ENCODE measurements at places on chromosomes 3 and 15.

DNA sequence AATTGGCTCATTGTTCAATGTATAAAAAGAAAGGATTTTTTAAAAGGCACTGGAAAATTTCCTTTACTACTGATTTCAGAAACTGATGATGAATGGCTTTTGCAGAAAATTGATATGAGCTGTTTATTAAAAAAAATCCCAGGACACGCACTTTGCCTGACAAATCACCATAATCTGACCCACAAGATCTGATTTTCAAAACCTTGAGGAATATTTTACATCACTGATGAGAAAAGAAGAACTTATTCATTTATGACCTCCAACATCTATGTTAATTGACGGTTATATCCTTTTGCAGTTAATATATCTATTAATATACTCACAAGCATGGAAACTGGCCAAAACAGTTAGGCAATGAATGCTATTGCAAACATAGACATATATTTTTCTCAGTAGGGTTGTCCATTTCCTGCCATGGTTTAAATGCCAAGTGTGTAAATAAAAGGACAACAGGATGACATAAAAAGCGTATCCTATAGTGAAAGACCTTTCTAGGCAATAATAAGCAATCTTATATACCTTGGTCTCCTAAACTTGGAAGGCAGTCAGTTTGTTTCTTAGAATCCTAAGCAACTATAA lies 109.7 kb upstream of the SLC7A14 start:
- no peak overlapping the region for H3K4me3 ChIP-seq
- no peaks in the 10 kb centered on the region for H3K36me3 ChIP-seq
- H3K27ac ChIP-seq = no peak overlapping the region
- peaks cover 18% of the 10 kb centered on the region for H3K4me1 ChIP-seq

- DNase-seq = no peak
- peaks cover 74% of the 10 kb centered on the region for H3K36me3 ChIP-seq
- H3K4me1 ChIP-seq = peaks cover 28% of the 10 kb centered on the region
- no peak overlapping the region for H3K27ac ChIP-seq
- H3K27me3 ChIP-seq = no peaks in the 10 kb centered on the region
- no peak overlapping the region for H3K4me3 ChIP-seq
Observed at GRCh38 chr3:4712109-4712508, 219.0 kb downstream of the ITPR1 start.

- no peaks in the 10 kb centered on the region for H3K36me3 ChIP-seq
- no peak overlapping the region for H3K4me3 ChIP-seq
- H3K27ac ChIP-seq = no peak overlapping the region
- H3K4me1 ChIP-seq = no peaks in the 10 kb centered on the region
- H3K27me3 ChIP-seq = no peaks in the 10 kb centered on the region
- DNase-seq = no peak
Observed at GRCh38 chr3:175729466-175729865, 870.3 kb downstream of the NAALADL2 start.

GRCh38 chr3:72271216-72271615 lies 486.3 kb upstream of the PROK2 start:
- H3K27ac ChIP-seq = no peak overlapping the region
- no peaks in the 10 kb centered on the region for H3K36me3 ChIP-seq
- DNase-seq = no peak
- no peaks in the 10 kb centered on the region for H3K27me3 ChIP-seq

- H3K27me3 ChIP-seq = no peaks in the 10 kb centered on the region
- peaks cover 14% of the 10 kb centered on the region for H3K4me1 ChIP-seq
- peaks cover 45% of the 10 kb centered on the region for H3K36me3 ChIP-seq
- no peak overlapping the region for H3K4me3 ChIP-seq
Observed at GRCh38 chr3:37256447-37256846, 82.1 kb upstream of the LRRFIP2 start.

GRCh38 chr3:10553591-10554235 lies 48.3 kb upstream of the ATP2B2 start:
- H3K27me3 ChIP-seq = peaks cover 9% of the 10 kb centered on the region
- H3K27ac ChIP-seq = no peak overlapping the region
- H3K36me3 ChIP-seq = no peaks in the 10 kb centered on the region
- H3K4me3 ChIP-seq = no peak overlapping the region
- peaks cover 38% of the 10 kb centered on the region for H3K4me1 ChIP-seq

DNA sequence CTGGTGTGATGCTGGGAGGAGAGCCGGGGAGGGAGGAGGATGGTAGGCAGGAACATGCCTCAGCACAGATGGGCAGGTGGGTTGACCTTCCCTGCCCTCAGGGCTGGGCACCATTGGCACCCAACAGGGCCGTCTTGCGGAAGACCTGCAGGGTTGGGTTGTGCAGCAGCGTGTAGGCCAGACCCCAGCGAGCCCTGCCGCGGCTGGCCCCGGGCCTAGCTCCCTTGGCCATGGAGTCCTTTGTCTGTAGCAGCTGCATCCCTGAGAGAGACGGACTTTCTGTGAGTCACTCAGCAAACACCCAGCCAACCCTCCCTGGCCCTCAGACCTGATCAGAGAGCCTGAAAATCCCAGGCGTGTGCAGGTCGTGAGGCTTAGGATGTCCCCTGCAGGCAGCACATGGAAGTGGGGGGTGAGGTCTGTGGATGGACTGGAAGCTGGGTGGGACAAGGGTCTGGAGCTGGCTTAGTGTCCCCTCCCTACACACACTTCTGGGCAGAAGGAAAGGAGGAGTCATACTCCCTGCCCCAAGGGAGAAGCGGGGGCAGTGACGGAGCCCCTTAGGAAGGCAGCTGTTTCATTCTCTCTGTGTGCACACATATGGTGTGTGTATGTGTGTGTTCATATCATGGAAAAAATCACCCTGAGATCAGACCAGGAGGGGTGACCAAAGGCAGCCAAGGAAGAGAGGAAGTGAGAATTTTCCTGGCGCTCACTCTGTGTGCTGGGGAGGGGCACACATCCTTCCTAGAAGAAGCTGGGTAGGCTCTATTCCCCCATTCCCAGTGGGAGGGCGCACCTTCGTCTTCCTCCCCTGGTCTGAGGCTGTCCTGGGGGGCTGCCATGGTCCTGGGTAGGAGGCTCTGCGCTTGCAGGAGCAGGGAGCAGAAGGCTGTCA lies 6.7 kb downstream of the ISLR start:
- H3K4me1 ChIP-seq = no peaks in the 10 kb centered on the region
- H3K27me3 ChIP-seq = no peaks in the 10 kb centered on the region
- no peak overlapping the region for H3K4me3 ChIP-seq
- H3K36me3 ChIP-seq = no peaks in the 10 kb centered on the region
- H3K27ac ChIP-seq = no peak overlapping the region

DNA sequence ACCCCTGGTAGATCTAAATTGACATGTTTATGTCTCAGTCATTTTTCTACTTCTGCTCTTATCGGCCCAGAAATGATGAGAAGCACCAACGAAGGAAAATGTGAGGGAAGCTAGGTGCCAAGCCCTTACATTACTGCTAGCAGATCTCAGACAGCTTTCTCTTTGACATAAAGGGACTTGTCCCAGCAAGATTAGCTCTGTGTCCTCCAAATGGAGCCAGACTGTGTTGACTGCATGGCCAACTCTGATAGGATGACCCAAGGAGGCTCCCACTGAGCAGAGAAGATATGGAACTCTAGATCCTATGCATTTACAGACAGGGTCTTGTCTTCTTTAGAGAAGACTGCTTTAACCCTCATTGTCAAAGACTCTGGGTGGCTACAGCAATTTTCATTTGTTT lies 2.8 kb upstream of the MCTP2 start:
- peaks cover 65% of the 10 kb centered on the region for H3K4me1 ChIP-seq
- H3K36me3 ChIP-seq = peaks cover 20% of the 10 kb centered on the region
- no peak for DNase-seq
- peaks cover 2% of the 10 kb centered on the region for H3K27me3 ChIP-seq

GRCh38 chr15:28079313-28079969 lies 19.7 kb downstream of the OCA2 start:
- H3K36me3 ChIP-seq = no peaks in the 10 kb centered on the region
- no peaks in the 10 kb centered on the region for H3K27me3 ChIP-seq
- no peak overlapping the region for H3K27ac ChIP-seq
- no peaks in the 10 kb centered on the region for H3K4me1 ChIP-seq

DNA sequence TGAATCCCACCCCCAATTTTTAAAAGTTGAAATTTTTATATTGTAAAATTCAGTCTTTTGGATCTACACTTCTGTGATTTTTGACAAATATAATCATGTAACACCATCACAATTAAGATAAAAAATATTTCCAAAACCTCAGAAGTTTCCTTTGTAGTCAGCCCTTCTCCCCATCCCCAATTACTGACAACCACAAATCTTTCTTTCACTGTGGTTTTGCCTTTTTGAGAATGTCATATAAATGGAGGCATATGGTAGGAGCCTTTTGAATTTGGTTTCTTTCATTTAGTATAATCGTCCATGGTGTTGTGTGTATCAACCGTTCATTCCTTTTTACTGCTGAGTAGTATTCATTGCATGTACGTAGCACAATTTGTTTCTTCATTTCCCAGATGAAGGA lies 7.9 kb upstream of the CILP start:
- peaks cover 2% of the 10 kb centered on the region for H3K27me3 ChIP-seq

- H3K27ac ChIP-seq = no peak overlapping the region
- H3K36me3 ChIP-seq = no peaks in the 10 kb centered on the region
- H3K27me3 ChIP-seq = no peaks in the 10 kb centered on the region
- H3K4me1 ChIP-seq = no peaks in the 10 kb centered on the region
- no peak for DNase-seq
Observed at GRCh38 chr15:53458736-53459135, 300.7 kb downstream of the WDR72 start.

DNA sequence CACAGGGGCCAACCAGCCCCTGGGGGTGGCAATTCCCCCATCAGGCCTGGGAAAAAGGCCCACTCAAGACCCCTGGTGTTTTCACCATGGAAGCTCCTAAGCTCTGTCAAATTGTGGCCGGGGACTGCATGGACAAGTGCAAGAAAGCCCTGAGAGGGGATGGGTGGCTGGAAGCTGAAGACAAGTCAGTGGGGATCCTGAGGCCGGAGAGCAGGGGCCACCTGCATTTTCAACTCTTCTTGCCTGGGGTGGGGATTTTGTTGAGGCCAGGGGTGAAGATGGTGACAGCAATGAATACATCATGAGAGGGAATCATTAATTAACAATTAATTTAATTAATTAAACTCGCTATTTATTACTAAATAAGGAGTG lies 33.9 kb downstream of the FEM1B start:
- no peak overlapping the region for H3K4me3 ChIP-seq
- DNase-seq = no peak
- peaks cover 2% of the 10 kb centered on the region for H3K27me3 ChIP-seq
- H3K36me3 ChIP-seq = no peaks in the 10 kb centered on the region
- no peak overlapping the region for H3K27ac ChIP-seq

DNA sequence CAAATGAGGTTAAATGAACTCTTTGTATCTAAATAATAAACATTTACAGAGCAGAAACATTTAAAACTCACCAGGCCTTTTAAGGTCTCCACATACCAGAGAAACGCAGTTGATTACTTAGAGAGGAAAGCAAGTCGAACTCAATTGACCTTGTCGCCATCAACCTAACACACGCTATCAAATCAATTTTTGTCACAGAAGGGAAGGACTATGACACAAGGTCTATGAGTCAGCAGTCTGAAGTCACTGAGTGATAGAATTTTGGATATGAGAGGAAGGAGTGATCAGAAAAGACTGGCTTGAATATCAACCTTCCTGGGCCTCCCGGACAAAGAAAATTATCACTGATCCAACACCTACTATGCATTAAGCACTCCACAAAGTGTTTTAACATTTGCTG lies 514.4 kb upstream of the ZNF385D start:
- no peak overlapping the region for H3K27ac ChIP-seq
- no peak for DNase-seq
- H3K4me1 ChIP-seq = no peaks in the 10 kb centered on the region
- H3K36me3 ChIP-seq = no peaks in the 10 kb centered on the region

DNA sequence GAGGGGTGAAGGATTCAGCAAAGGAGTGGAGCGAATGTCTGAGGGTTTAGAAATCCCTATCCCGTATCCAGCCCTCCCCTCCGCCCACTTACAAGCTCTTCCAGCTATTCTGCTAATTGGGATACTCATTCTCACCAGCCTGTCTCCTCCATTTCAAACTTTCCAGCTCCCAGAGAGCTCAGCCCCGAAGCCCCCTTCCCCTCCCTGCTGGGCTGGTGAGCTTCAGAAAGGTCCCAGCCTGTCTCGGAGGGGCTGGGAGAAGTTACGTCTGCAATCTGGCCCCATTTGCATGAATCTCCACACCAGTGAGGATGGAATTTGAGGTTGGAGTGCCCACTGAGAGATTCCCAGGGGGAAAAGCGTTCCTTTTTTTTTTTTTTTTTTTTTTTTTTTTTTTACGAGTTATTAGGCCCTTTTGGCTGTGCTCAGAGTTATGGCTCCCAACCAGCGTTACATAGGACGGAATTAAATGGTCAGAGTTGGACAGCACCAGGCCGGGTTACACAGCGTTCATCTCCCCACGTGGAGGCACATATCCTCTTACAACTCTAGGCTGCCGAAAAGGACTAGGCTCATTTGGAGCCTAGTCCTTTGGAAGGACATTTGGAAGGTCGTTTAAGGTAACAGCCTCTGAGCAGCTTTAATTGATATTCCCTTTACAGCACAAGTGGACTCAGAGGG lies 34.6 kb downstream of the FGD5 start:
- H3K36me3 ChIP-seq = no peaks in the 10 kb centered on the region
- no peaks in the 10 kb centered on the region for H3K4me1 ChIP-seq
- no peak for DNase-seq
- H3K27me3 ChIP-seq = peaks cover 16% of the 10 kb centered on the region

- peaks cover 8% of the 10 kb centered on the region for H3K27me3 ChIP-seq
- H3K27ac ChIP-seq = no peak overlapping the region
- no peaks in the 10 kb centered on the region for H3K36me3 ChIP-seq
- H3K4me1 ChIP-seq = no peaks in the 10 kb centered on the region
Observed at GRCh38 chr15:48052946-48053345, 67.8 kb upstream of the SLC24A5 start.

GRCh38 chr3:55709411-55710012 lies 222.4 kb upstream of the WNT5A start:
- no peak overlapping the region for H3K4me3 ChIP-seq
- H3K4me1 ChIP-seq = no peaks in the 10 kb centered on the region
- H3K27me3 ChIP-seq = no peaks in the 10 kb centered on the region
- no peak for DNase-seq

- peaks cover 3% of the 10 kb centered on the region for H3K27me3 ChIP-seq
- H3K4me3 ChIP-seq = no peak overlapping the region
Observed at GRCh38 chr3:72162649-72163184, 377.8 kb upstream of the PROK2 start.

GRCh38 chr15:101198800-101199199 lies 53.0 kb downstream of the CHSY1 start:
- no peak for DNase-seq
- peaks cover 43% of the 10 kb centered on the region for H3K36me3 ChIP-seq
